ENCODE measurements at places on chromosomes 1 and 21.

DNA sequence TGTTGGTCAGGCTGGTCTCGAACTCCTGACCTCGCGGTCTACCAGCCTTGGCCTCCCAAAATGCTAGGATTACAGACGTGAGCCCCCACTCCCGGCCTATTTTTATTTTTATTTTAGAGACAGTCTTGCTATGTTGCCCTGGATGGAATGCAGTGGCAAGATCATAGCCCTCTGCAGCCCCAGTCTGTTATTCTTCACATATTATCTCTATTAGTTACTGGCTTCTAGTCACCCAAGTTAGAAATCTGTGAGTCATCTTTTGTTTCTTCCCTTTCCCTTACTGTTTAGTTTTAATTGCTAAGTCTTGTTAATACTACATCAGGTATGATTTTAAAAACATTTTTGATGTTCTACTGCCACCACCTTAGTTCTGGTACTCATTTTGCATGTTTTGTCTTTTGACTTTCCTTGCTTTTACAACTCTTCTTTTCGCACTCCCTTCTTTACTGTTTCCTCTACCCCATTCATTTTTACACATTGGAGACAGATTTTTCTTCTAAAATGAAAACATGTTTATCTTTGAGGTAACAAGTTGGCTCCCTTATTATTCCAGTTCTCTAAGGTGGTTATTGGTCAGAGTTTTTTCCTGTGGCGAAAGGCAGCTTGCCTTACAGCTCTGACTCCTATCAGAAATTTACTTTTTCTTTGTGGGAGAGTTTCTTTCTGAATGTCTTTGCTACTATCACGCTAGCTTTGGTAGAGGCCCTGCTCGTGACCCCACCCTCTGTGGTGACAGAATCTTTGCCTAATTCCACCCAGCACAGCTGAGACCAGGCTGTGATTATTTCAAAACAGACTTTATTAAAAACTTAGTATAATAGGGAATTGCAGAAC is 19.5 kb downstream of the ZMYM4 start:
- DNase-seq, result peak; percentile 21

DNA sequence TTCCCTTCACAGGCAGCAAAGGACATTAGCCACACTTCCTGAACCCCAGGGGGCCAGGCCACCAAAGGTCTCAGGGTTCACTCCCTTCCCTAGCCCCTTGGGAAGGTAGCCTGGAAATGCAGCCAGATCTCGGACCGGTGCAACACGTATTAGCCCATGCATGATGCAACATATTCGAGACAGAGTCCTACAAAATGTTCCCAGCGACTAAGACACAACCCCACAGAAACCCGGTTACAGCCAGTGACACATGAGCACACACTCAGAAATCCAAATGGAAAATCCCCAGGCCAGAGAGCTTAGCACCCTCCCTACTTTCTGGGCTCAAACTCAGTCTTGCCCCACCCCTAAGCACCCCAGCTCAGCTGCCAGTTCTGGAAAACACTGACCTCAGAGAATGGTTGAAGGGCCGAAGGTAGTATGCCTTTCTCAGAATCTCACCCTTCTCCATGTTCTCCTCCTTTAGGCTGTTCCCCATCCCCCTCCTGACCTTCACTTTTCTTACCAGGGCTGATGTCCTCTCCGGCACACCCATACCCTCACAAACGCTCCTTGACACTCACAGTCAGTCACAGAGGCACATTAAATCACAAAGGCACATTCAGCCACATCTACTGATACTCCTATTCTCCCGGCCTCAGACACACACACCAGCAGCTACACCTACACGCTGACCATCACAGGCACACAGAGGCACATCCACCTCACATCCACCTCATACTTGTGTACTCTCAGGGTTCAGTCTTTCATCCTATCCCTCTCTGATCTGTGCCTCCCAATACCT is at the start of gene TSPAN1:
TSPAN1 (plus strand) TSS at position 640 of the 784 bp plus-strand sequence. CDS start 6,021 bp downstream, outside the sequence.
- no peak for DNase-seq

DNA sequence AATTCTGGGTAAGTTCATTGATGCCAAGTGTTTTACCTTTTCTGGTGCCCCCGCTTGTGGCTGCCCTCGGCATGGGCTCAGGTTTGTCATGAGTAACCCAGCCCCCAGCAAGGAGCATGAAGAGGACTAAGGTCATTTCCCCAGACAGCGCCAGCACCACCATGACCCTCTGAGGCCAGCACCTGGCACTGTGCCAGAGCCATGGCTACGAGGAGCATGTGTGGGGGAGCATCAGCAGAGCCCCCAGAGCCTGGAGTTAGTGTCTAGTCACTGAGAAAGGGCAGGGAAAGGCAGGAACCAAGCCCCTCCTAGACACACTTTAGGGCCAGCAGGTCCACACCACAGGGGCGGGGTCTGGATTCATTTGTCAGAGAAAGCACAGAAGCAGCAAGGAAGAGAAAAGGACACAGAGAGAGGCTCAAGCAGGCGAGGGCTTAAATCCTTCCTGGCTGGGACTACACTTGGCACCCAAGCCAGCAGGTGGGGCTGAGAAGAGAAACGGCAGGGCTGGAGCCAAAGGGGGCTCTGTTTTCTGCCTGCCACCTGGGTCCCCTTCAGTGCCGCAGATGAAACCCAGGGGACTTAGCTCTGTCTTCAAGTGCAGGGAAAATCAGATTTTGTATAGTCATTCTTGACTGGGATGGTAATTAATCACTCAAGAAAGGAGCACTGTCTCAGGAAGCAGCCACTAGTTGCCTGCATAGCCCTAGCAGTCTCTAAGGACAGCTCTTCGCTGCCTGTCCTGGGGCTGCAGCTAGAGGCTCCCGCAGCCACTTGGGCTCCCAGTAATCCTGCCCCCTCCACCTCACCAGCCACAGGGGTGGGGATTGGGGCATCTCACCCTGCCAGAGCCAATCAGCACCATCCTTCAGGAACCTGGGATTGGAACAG is 79.6 kb upstream of the ZC3H12A start:
- DNase-seq, result no peak

DNA sequence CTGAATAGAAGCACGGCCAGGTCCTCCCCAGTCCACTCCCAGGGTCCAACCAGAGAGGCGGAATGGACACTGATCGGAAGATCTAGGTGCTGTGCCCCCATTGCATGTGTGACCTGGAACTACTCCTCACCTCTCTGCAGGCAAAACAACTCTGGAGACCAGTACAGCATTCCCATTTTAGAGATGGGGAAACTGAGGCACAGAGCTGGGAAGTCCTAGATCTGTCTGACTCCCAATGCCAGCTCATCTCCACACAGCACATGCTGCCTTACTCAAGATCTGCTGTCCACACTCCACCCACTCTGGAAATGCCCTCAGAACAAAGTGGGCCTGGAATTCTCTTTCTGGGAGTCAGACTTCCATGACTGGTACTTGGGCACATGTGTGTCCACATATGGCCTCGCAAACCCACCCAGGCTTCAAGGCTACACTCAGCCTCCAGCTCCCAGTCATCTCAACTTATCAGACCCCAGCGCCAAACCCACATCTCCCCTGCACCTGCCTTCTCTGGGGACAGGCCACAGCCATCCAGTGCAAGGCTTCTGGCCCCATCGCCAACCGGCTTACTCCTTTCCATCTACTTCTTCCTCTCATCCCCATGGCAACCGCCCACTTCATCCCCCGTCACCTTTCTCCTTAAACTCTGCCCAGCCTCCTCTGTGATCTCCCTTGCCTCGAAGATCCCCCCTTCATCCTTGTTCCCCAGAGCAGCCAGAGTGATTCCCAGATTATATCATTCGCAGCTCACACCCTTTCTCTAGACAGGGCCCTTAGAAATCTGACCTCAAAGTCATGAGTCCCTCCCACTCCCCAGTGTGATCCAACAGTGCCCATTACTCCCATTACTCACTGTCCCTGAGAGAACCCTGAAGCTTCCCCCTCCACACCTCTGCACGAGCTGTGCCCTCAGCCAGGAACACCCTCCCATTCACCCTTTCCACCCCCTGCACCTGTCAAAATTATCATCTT is 2.7 kb downstream of the COL8A2 start:
- DNase-seq, result no peak

GRCh38 chr1:244361764-244362473 is 89.8 kb downstream of the ADSS2 start:
- DNase-seq, result no peak

DNA sequence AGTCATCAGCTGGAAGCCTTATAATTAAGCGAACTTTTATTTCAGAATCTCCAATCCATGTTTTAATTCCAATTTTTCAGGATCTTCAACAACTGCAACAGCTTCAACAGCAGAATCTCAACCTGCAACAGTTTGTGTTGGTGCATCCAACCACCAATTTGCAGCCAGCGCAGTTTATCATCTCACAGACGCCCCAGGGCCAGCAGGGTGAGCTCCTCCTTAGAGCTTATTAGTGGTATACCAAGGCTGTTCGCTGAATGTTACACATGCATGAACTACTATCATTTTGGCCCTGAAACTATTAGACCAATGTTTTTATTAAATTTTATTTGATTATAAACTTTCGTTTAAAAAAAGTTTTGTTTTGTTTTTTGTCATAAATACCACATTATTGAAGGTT is 142.4 kb downstream of the CD247 start:
- DNase-seq, result no peak

- DNase-seq, result peak; percentile 81
These were observed 158.7 kb upstream of the IRF2BP2 start for GRCh38 chr1:234768569-234769283.

DNA sequence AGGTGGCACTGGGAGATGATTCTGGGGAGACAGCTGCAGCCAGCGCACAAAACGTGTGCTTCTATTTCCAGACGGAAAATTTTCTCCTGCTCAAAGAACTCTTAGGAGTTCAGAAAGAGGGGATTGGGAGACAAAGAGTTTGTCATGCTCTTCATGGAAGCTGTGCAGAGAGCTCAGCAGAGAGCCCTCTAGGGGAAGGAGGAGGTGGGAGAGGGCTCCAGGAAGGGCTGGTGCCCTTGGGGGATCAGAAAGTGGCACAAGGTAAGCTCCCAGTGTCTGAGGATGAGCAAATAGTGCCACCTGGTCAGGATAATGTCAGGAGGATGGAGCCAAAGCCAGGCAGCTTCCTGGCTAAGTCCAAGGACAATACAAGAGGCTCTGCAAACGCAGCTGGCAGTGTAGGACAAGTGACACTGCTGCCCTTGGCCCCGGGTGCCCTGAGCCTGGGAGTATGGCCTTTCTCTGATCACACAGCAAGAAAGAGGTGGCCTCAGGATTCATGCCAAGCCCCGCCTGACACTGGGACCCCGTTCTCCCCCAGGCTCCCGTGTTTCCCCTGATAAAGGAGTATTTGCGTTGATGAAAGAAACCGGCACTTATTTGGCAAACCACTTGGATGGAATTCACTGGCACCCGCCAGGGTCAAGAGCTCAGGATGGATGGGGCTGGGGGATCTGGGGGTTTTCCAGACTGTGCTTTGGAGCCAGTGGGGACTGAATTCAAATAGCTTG is 254.0 kb downstream of the PTPRU start:
- no peak for DNase-seq

DNA sequence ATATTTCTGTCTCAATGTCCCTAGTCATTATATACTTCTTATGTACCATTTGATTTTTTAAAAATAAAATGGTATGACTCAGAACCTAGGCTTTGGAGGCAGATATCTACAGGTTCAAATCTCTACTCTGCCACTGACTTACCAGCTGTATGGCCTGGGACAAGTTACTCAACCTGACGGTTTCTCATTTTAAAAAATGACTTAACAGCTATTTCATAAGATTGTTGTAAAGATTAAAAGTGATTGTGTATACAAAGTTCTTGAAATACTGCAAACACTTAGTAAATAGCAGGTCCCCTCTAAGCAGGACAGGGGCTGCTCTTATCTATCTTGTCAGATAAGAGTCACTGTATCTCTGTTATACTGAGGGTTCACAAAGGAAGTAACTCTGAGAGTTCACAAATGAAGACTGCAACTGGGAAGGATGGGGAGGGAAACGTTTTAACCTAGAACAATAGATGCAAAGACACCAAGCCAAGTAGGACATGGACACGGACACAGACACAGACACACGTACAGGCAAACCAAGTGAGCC is 2.6 kb downstream of the BCAR3 start:
- DNase-seq, result no peak

DNA sequence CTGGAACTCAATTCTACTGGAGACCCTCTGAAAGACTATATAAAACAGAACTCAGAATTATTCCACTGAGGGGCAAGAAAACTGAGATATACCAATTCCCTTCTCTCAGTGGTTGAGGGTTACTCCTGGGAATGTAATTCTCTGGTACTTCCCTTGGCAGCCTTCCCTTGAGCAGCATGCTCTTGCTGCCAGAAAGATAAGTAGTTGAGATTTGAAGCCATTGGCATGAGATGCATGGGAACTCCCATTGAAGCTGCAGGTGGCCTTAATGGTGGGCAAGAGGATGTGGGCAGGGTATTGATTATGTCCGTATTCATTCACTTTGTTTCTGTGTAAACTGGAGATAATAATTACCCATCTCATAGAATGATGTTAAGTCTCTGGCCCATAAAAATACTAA is 28.6 kb upstream of the C1orf185 start:
- no peak for DNase-seq

DNA sequence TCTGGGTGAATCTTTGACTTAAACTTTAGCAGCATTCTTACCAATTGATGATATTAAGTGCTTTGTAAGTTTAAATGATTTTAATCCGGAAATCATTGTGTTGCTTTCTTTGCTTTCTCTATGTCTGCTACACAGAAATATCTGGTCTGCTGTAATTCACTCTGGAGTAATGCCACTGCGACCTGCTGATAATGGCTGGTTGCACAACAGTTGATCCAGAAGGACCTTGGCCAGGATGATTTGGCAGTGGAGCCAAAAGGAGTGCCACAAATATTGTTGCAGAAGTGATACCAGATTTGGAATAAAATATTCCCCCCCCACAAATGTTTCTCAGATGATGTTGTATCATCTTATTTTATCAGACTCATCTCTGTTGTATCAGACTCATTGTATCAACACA is 2063.9 kb downstream of the MRPL39 start:
- no peak for DNase-seq

GRCh38 chr21:28112511-28112910 is 880.2 kb downstream of the LTN1 start:
- DNase-seq, result no peak

- DNase-seq, result no peak
These were observed 56.2 kb upstream of the EDEM3 start for GRCh38 chr1:184810735-184811343.

DNA sequence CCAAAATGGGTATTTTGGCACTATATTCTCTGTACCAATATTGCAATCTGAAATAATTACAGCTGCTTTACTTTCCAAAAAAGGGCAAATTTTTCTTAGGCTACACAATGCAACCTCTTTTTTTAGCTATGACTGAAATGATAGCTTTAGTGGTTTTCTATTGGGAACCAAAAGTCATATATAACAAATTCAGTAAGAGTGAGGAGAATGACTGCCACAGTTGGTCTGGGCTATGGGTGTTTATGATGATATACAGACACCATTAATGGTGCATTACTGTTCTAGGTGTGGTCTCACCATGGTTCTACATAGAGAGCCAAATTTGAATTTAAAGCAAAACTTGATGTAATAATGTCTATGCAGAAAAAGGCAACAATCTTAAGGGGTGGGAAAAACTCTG is 72.3 kb upstream of the PTBP2 start:
- DNase-seq, result no peak
